Keratinocyte (primary cell): ENCODE measurements at places on chromosomes 3 and 15. TPM values are rescaled to one million over a fixed set of nuclear protein-coding genes. Genes with fewer than 3 reads are reported as not detected.

GRCh38 chr15:85607141-85607806, 187.5 kb downstream of the KLHL25 start:
- DNase-seq: no peak
- H3K4me1 ChIP-seq: peaks cover 26% of the 10 kb centered on the region
- H3K4me3 ChIP-seq: peak overlapping the region; percentile 36
- no peaks in the 10 kb centered on the region for H3K27me3 ChIP-seq
- peaks cover 8% of the 10 kb centered on the region for H3K36me3 ChIP-seq

DNA sequence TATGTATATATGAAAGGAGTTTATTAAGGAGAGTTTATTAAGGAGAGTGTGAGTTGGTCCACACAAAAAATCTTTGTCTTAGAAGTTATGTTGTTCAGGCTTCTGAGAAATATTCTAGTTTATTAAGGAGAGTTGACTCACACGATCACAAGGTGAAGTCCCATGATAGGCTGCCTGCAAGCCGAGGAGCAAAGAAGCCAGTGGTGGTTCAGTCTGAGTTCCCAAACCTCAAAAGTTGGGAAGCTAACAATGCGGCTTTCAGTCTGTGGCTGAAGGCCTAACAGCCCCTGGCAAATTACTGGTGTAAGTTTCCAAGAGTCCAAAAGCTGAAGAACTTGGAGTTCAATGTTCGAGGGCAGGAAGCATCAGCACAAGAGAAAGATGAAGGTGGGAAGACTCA, 42.4 kb upstream of the DAZL start:
- H3K27me3 ChIP-seq: no peaks in the 10 kb centered on the region
- DNase-seq: no peak
- H3K4me1 ChIP-seq: no peaks in the 10 kb centered on the region
- H3K27ac ChIP-seq: no peak overlapping the region
- no peak overlapping the region for H3K4me3 ChIP-seq
- H3K36me3 ChIP-seq: no peaks in the 10 kb centered on the region

- DNase-seq: no peak
- H3K27ac ChIP-seq: no peak within 1 kb of the TSS
- no peaks in the 10 kb centered on the region for H3K4me1 ChIP-seq
- no peaks in the 10 kb centered on the region for H3K36me3 ChIP-seq
- peaks cover 26% of the 10 kb centered on the region for H3K27me3 ChIP-seq
These were observed at the start of gene CLSTN2 for GRCh38 chr3:139935016-139935865. Gene CLSTN2, plus strand, starts transcription at chr3:139935185.

GRCh38 chr3:18428036-18428435, 2.9 kb upstream of the SATB1 start:
- no peak for DNase-seq
- peaks cover 16% of the 10 kb centered on the region for H3K4me1 ChIP-seq
- H3K27ac ChIP-seq: no peak overlapping the region

- no peak for DNase-seq
- H3K4me1 ChIP-seq: no peaks in the 10 kb centered on the region
- no peaks in the 10 kb centered on the region for H3K36me3 ChIP-seq
- no peak overlapping the region for H3K4me3 ChIP-seq
- H3K27ac ChIP-seq: no peak overlapping the region
- H3K27me3 ChIP-seq: peaks cover 4% of the 10 kb centered on the region
These were observed 129.2 kb downstream of the FAM43A start for GRCh38 chr3:194814878-194815357.

- peaks cover 10% of the 10 kb centered on the region for H3K4me1 ChIP-seq
- no peaks in the 10 kb centered on the region for H3K36me3 ChIP-seq
- H3K4me3 ChIP-seq: no peak overlapping the region
- DNase-seq: no peak
- H3K27me3 ChIP-seq: no peaks in the 10 kb centered on the region
These were observed 87.5 kb upstream of the SNRPA1 start for GRCh38 chr15:101382544-101382943.

- DNase-seq: no peak
- H3K4me1 ChIP-seq: peaks cover 18% of the 10 kb centered on the region
- H3K27ac ChIP-seq: no peak overlapping the region
These were observed 46.9 kb downstream of the ARHGEF3 start for GRCh38 chr3:56754741-56755417.

DNA sequence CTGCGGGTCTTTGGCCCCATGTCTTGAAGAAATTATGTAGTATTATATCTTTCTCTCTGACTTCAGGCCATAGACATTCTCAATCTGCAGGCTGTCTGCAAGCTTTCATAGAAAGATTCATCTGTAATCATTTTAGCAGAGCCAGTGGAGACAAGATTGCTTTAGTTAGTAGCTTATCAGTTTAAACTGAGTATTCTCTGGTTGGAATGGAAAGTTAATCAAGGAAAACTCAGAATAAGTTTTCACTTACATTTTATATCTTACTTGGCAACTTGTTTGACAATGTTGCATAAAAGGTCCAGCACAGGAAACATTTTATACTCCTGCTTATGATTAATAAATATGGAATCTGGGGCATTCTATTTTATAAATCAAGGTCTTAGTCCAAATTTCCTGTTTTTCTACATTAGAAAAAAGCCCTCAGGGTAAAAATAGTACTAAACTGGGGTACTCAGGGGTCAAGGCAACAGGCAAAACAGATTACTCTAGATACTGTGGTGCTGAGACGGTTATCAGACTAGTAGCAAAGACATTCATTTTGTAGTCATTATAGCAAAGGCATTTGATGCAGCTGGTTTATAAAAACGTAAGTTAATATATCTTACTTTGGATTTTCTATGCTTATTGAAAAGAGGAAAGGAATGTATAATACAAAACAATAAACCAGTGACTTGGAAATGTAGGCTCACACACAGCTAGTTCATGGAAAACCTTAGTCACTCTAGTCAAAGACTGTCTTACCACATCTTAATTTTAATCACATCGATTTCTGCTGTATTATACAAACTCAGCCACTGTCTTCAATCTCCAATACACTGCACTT, 45.2 kb upstream of the FILIP1L start:
- H3K4me1 ChIP-seq: peaks cover 15% of the 10 kb centered on the region
- H3K27me3 ChIP-seq: no peaks in the 10 kb centered on the region

- no peak overlapping the region for H3K4me3 ChIP-seq
- peaks cover 52% of the 10 kb centered on the region for H3K27me3 ChIP-seq
- peaks cover 2% of the 10 kb centered on the region for H3K4me1 ChIP-seq
- DNase-seq: no peak
- no peaks in the 10 kb centered on the region for H3K36me3 ChIP-seq
- H3K27ac ChIP-seq: no peak overlapping the region
These were observed 837 bp downstream of the CACNA2D3 start for GRCh38 chr3:54123003-54123775.

GRCh38 chr15:39244776-39245175, 336.1 kb upstream of the THBS1 start:
- peaks cover 27% of the 10 kb centered on the region for H3K4me1 ChIP-seq
- no peaks in the 10 kb centered on the region for H3K27me3 ChIP-seq
- no peak overlapping the region for H3K4me3 ChIP-seq
- DNase-seq: no peak

- peak overlapping the region; percentile 93 for H3K27ac ChIP-seq
- no peak for DNase-seq
- H3K27me3 ChIP-seq: no peaks in the 10 kb centered on the region
- H3K4me1 ChIP-seq: peaks cover 43% of the 10 kb centered on the region
These were observed 97.6 kb downstream of the FRMD4B start for GRCh38 chr3:69288161-69288895.

- H3K4me3 ChIP-seq: no peak overlapping the region
- no peaks in the 10 kb centered on the region for H3K27me3 ChIP-seq
- DNase-seq: no peak
- no peaks in the 10 kb centered on the region for H3K4me1 ChIP-seq
- H3K36me3 ChIP-seq: peaks cover 18% of the 10 kb centered on the region
These were observed 20.0 kb downstream of the PRKCD start for GRCh38 chr3:53181024-53181371.

Gene BOC
- polyA plus RNA-seq: 9.3 to 11.3 TPM (median 11.2 TPM) in 3 replicates

Gene XCR1
- polyA plus RNA-seq: 0.01 to 0.26 TPM (median 0.02 TPM) in 3 replicates

Gene STT3B
- 66.7 to 129 TPM (median 95.0 TPM) in 3 replicates for polyA plus RNA-seq

Gene MLF1
- polyA plus RNA-seq: 7.0 to 11.8 TPM (median 8.6 TPM) in 3 replicates

Gene CYP19A1
- not detected in 3 replicates for polyA plus RNA-seq

Gene GOLGA8S
- polyA plus RNA-seq: 0.01 TPM in 1 of 3 replicates, not detected in the others
